Esophagus (tissue), 2 donors: ENCODE measurements at places on chromosomes 16 and 17. TPM values are rescaled to one million over a fixed set of nuclear protein-coding genes. Genes with fewer than 3 reads are reported as not detected.

Gene CCL1
- polyA plus RNA-seq = not detected

Gene KCNJ2
- 1.9 TPM for polyA plus RNA-seq

Gene HSD11B2
- polyA plus RNA-seq = 15.2 TPM

Gene SECTM1
- 10.8 TPM for polyA plus RNA-seq

Gene IGSF6
- 0.45 TPM for polyA plus RNA-seq

Gene KIF2B
- polyA plus RNA-seq = not detected

Gene PRM3
- polyA plus RNA-seq = not detected

Gene KCNH4
- 0.02 TPM for polyA plus RNA-seq

Gene GPR142
- polyA plus RNA-seq = 0.09 TPM
